Hindlimb muscle (tissue), 1 donor: ENCODE measurements at places on chromosomes 13 and 19.

DNA sequence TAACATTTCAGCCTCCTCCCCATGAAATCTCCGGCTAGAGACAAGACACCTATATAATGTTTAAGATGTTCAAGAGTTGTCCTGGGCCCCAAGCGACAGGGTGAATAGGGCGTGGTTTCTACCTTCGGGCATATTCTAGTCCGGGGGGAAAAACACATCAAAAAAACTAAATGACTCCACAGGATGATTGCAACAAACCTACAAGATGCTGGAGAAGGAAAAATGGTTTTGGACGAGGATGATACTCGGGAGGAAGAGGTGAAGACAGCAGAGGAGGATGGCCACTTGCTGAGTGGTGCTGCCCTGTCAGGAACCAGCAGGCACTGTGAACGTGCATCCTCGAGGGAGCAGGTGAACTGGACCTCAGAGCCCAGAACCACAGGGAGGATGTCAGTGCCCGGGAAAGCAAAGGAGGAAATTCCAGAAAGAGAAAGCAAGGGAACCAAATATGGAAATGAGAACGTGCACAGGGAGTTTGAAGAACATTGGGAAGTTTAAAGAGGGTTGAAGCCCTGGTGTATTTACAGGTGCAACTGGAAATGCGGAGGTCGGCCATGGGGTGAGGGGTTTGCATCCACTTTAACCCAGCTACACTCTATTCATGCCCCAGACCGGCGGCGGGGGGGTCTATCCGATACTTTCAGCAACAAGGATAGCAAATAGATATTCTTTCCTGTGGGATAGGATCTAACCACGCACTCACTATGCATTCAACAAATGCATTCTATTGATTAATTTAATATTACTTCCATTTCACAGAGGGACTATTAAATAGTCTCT, 50.6 kb downstream of the COL4A1 start:
- no peak for DNase-seq

DNA sequence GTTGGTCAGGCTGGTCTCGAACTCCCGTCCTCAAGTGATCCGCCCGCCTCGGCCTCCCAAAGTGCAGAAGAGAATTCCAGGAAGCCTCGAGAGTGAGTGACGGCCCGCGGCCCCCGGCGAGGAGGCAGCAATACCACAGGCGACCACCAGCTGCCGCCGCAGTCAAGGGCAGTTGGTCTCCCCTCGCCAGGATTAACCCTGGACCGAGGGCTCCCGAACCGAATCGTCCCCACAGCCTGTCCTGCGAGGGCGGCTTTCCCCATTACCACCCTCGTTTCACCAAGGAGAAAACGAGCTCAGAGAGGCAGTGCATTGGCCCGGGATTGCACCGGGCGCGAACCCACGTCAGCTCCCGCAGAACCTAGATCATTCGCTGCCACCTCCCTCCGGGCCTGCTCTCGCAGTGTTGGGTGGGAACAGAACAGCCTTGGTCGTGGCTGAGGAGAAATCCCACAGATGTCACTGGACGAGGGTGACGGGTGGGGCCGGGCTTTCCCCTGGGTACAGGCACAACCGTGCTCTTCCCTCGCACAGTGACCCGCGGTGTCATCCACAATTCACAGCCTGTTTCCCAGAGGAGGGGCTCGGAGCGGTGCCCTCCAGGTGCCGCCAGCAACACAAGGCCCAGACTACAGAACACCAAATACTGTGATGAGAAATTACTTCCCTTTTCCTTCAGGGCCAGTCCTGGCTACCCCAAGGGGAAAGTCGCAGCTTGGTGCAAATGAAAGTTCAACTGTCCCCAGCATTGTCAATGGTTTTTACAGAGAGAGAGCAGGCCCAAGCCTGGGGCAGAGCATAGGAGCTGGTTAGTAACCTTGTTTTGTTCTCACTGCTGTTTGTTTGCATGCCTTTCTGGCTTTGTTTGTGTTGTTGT, 24.8 kb downstream of the C2CD4C start:
- DNase-seq: no peak

DNA sequence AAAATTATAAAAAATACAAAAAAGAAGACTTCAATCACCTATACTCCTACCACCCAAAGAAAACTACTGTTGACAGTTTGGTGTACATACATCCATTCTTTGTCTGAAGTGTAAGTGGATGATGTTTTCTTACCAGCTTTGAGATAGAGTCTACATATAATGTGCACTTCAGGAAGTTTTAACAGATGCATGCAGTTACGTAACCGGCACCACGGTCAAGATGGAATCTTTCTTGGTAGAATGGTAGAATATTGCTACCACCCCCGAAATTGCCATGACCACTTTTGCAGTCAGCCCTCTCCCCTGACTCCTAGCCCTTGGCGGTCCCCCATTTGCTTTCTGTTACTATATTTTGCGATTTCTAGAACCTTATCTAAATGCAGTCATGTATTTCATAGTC, 1.4 kb downstream of the CUL4A start:
- DNase-seq: no peak

GRCh38 chr13:47334173-47334572, 437.3 kb upstream of the HTR2A start:
- no peak for DNase-seq

DNA sequence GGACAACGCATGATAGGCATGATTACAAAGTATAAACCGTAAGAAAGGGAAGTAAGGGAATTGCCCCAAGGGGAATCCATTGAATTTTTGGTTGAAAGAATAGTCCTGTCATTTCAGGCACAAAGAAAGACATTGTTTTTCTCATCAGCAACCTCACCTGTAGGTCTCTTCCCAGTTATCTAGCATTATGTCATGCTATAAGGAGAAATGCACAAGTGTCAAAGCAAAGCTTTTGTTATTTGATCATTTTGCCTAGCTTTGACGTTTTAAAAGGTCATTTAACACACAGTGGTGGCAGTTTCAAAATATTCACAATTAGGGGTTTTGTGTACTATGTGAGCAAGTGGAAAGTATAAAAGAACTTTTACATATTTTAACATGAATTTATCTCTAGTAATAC, 796.2 kb upstream of the MIR17HG start:
- no peak for DNase-seq

DNA sequence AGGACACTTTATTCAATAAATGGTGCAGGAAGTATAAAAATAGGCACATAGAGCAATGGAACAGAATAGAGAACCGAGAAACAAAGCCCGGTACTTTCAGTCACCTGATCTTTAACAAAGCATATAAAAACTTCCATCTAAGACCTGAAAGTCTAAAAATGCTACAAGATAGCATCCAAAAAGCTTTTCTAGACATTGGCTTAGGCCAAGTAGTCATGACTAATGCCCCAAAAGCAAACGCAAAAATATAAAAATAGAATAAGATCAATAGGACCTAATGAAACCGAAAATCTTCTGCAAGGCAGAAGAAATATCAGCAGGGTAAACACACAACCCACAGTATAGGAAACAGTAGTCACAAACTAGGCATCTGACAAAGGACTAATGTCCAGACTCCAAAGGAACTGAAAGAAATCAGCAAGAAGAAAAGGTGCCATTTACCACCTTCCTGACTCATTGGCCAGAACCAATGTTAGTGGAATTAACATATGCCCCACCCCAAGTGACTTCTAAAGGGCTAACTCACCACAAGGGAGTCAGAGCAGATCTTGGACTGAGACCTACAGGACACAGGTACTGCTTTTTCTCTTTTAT, 40.8 kb upstream of the CEACAM21 start:
- no peak for DNase-seq

DNA sequence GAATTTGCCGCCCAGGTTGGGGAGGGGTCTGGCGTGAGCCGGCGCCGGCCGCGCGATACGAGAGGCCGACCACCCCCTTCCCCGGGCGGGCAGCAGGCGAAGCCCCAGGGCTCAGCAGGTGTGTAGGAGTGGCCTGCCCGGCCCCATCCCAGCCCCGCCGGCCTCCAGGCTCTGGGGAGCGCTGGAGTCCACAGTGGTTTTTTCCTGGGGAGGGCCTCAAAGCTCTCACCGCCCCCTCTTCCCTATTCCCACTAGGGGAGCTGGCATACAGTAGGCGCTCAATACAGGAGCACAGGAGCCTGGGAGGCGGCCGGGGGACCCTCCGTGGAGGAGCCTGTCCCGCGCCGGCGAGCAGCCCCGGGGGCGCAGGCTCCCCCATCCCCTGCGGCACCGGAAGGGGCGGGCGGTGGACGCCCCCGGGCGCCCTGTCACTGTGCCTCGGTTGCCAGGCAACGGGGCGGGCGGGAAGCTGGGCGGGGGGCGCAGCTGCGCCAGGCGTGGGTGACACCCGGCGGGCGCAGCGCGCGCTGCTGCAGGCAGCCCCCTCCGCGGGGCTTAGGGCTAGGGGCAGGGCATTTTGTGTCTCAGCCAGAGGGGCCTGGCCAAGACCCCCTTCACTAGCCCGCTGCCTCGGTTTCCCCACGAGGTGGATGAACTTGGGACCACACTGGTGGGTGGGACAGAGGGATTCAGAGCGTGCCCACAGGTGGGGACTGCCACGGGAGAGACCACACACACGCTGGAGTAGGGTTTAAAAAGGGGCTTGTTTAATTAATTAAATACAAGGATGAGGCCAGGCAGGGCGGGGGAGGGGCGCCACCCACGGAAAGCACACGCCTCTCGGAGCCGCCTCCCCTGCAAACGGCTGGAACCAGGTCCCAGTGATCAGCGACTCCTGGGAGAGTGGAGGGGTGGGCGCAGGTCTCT, 3.6 kb upstream of the REXO1 start:
- DNase-seq: peak; percentile 77

- no peak for DNase-seq
Observed at GRCh38 chr19:5547881-5548280, 19.9 kb downstream of the TINCR start.

DNA sequence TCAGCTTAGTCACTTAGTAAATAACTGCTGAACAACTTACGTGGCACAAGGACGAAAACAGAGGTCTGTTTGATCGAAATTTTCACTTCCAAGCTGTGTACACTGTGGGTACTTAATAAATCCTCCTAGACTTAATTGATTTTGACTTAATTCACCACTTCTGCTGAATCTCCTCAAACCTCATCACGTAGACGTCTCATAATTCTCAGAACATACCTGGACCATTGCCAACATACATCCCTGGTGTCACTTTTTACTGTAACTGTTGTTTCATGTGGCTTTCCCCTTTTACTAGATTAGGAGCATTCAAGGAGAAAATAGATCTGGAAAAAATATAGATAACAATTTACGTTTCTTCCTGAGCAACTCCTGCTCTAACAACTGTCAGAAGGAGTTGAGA, 105.0 kb downstream of the MBNL2 start:
- DNase-seq: no peak

DNA sequence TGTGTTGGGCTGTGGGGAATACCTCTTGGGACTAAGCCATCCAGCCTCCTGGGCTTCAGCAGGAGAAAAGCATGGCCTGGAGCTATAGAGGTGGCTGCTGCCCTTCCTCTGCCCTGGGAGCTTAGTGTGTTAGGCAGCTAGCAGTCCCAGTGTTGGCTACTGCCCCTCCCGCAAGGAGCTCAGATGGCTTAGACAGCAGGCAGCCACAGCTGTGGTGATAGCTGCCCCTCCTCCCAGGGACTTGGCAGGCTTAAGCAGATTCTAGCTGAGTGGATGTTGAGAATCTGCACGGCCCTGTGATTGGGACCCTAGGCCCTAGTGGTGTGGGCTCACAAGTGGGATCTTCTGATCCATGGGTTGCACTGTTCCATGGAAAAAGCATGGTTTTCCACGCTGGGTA, 264.5 kb downstream of the TDRD3 start:
- DNase-seq: no peak

DNA sequence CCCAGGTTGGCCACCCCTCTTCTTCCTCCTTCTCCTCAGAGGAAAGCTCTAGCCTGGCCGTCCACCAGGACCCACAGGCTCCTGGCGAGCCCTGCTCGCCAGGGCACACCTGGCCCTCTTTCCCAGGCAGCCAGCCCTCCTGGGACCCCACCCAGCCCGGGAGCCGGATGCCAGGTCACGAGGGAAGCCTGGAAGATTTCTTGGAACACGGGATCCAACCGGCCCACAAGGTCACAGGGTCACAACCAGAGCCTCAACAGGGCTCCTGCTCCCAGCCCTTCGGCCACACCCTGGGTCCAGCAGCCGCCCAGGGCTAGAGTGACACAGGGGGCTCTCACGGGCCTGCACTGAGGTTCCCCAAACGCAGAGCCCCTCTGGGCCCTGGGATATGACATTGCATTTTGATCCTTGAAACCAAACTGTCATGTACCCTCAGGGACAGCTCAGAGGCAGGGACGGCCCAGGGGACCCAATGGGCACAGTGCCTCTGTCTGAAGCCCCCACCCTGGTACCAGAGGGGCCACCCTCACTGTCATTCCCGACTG, 5.5 kb downstream of the MKNK2 start:
- DNase-seq: no peak

DNA sequence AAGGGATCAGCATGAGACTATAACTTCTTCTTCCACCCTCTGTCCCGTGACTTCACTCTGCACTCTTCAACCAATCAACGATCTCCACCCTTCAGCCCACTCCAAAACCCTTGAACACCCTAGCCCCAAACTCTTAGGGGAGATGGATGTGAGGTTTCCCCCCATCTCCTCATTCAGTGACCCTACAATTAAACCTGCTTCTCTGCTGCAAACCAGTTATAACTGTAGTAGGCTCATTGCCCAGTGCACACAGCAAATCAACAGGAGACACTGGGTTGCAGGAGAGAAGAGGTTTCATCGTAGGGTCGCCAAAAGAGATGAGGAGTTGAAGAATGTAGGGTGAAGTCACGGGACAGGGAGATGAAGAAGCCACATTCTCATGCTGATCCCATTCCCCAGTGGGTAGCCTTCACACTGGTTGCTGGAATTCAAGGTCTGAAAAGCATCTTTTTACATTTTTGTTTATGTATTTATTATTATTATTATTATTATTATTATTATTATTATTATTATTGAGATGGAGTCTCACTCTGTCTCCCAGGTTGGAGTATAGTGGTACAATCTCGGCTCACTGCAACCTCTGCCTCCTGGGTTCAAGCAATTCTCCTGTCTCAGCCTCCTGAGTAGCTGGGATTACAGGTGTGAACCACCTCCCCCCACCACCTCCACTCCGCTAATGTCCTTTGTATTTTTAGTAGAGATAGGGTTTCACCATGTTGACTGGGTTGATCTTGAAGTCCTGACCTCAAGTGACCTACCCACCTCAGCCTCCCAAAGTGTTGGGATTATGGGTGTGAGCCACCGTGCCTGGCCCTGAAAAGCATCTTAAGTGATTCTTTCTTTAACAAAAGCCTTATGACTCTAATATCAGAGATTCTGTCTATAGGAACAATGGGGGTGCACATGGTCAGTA, 5.8 kb upstream of the CYP2S1 start:
- DNase-seq: no peak

GRCh38 chr19:329876-330275, 14.7 kb downstream of the MIER2 start:
- no peak for DNase-seq

DNA sequence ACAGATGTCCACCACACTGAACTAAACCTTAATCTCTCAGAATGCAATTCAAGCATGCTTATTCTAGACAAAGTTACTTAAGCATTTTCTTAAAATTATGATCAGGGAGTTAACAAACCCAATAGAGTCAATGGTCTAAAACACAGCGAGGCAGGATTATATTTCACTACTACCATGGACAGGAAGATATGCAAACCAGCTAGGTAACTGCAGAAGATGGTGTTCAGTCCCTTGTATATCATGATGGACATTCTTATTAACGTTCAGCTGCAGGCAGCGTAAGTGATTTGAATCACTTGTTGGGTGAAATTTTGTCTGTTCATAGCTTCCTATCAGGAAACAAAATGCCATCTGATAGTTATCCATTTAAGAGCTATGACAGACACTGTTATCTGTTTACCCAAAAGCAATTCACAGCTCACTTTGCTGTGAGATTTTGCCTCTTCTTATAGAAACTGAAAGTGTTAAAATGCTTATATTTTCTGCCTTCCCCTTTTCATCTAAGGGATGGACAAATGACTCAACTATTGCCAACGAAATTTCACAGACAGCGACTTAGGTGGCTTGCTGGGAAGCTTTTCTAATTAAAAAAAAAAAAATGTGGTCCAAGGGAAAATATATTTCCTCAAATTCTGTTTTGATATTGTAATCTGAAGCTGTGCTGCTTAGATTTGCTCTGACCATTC, 591.9 kb downstream of the DACH1 start:
- no peak for DNase-seq
